ENCODE measurements at places on chromosomes 5 and 9.

- DNase-seq = no peak
These were observed 520.1 kb upstream of the SMC2 start for GRCh38 chr9:103574056-103574455.

DNA sequence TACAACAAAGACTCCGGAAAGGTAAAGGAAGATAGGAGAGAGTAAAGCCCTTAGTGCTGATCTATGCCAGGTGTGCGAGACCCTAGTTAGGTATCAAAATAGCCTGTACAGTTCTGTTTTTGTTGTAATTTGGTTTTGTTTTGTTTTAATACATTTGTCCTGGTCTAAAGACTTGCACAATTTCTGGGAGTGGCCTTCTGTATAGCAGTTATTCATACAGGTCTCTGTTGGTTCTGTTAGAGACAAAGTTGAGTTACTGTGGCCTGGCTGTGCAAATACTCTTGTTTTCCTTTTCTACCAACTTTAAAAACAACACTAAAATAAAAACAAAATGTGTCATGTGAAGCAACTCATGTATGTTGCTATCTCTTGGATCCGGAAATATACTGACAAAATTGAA is 163.6 kb downstream of the COMMD10 start:
- DNase-seq = no peak

DNA sequence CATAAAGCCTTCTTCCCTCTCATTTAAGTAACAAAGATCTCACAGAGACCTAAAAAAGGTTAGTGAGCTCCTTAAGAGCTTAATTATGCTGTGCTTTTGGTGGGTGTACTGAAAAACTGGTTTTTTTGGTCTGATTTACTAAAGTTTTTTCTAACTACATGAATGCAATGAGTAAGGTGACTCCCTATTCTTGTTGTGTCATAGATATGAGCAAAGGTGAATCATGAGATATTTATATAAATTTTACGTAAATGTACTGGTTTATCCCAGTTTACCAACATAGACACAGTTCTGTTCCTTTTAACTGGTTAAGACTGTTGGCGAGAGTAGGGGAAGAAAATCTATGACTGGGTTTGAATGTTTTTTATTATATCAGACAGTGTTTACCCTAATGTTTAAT is 250.5 kb downstream of the NR2F1-AS1 start:
- no peak for DNase-seq

GRCh38 chr5:133969654-133970324 is 1.4 kb upstream of the C5orf15 start:
- no peak for DNase-seq

GRCh38 chr9:9498846-9499245 is 1114.0 kb downstream of the PTPRD start:
- DNase-seq = no peak

- no peak for DNase-seq
These were observed 302.6 kb downstream of the OSTF1 start for GRCh38 chr9:75390951-75391350.

DNA sequence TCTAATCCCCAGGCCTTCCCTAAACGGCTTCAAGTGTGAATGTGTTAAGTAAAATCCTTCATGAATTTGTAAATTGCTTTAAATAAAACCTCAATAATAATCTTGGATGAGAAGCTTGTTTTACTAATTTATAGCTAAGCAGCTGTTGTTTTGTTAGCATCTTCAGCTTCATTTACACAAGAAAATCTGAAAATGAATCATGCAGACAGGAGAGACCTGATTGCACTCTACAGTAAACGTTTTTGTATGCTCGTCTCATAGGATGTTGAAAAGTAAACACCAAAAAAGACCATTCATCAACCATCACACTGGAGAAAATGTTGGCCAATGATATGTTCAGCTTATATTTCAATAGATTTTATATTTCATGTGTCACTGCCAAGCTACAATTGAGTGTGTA is 40.4 kb upstream of the MAP3K1 start:
- no peak for DNase-seq

DNA sequence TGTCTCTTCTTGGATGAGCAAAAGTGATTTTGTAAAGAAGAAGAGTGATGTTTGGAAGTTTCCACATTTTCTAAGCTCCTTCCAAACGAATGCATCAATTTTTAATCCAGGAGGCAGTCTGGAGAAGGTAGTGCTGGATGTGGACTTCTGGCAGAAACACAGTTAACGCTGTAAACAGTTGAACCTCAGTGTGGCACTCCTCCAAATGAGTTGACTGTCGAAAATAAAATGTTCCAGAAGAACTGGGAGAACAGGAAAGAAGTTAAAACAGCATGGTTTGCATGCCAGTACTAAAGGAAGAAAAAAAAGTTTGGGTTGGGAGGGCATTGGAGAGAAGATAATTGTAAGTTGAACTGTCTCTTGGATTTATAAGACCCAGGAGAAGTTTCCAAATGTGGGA is 6.5 kb downstream of the ZNF462 start:
- no peak for DNase-seq

GRCh38 chr9:12640866-12641636 is 52.1 kb upstream of the TYRP1 start:
- no peak for DNase-seq

DNA sequence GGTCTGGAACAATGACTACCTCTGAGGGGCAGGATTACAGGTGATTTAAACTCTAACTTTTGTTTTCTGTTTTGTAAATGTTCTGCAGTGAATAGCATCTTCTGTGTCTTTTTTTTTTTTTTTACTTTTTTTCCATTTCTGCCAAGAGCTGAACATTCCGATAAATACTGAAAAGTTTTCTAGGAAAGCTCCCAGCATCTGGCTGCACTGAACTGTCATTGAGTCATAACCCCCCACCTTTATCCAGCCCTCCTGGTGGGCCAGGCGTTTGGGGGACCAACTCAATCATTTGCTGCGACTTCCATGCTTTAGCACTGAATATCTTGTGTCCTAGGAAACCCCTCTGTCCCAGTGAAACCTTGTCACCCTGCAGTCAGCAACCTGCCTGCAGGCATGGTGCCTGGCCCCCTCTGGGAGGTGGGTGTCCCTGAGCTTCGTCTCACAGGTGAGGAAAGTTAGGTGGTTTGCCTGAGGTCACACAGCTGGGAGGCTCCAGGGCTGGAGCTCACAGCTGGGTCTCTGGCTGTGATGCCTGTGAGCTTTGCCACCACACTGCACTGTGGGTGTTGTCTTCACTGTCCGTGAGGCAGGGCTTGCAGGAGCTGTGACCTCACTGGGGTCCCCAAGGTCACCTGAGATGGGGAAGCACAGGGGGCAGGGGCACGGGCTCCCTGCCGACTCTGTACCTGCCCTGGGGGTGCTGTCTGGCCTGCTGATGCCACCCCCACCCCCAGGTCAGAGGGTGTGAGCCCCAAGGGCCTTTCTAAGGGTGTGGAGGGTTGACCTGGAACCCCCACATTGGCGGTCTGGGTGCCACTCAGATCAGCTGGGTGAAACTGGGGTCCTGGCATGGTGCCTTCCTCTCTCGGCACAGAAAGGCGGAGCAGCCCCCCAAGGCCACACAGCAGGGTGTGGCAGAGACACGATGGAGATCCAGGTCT is 14.1 kb downstream of the PLPP7 start:
- no peak for DNase-seq

DNA sequence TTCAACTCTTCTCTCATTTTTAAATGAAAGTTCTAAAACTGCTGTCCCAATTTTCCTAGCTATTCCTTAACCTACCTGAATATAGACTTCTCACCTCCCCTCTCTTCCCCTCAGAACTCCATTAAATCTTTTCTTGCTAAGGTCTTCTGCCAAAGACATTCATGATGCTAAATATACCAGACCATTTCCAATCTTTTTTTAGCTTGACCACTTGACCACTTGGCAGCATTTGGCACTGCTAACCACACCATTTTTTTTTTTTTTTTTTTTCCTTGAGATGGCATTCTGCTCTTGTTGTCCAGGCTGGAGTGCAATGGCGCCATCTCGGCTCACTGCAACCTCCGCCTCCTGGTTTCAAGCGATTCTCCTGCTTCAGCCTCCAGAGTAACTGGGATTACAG is 3.6 kb upstream of the ZNF131 start:
- no peak for DNase-seq

DNA sequence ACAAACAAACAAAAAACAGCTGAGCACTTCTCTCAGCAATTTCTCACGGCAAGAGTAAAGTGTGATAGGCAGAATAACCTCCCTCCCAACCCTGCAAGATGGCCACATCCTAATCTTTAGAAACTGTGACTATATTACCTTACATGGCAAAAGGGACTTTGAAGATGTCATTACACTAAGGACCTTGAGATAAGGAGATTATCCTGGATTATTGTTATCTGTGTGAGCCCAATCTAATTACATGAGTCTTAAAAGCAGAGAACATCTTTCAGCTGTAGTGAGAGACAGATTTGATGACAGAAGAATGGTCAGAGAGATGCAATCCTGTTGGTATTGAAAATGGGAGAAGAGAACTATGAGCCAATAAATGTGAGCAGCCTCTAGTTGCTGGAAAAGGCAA is 347.9 kb downstream of the CDH9 start:
- DNase-seq = no peak

GRCh38 chr5:54379590-54379989 is 69.2 kb upstream of the ARL15 start:
- no peak for DNase-seq

DNA sequence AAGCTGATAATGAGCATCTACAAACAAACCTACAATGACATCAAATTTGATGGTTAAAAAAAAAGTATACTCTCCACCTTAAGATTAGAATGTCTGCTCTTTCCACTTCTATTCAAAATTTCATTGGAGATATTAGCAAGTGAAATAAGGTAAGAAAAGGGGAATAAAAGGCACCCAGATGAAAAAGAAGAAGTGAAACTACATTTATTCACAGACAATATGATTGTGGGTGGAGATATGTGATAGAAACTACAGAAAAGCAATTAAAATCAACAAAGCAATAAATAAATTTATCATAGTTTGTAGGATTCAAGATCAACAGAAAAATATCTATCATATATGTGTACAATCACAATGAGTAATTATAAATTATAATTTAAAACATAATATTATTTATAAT is 395.1 kb upstream of the CCNH start:
- no peak for DNase-seq

- no peak for DNase-seq
These were observed 419.0 kb downstream of the GADD45G start for GRCh38 chr9:90023861-90024260.

- no peak for DNase-seq
These were observed 15.0 kb downstream of the LPCAT1 start for GRCh38 chr5:1508659-1509290.

GRCh38 chr9:96023486-96023885 is 148.0 kb downstream of the ERCC6L2 start:
- DNase-seq = no peak

GRCh38 chr9:4193391-4193790 is 106.5 kb downstream of the GLIS3 start:
- no peak for DNase-seq

- no peak for DNase-seq
These were observed 254.7 kb downstream of the NTRK2 start for GRCh38 chr9:84924266-84924665.

DNA sequence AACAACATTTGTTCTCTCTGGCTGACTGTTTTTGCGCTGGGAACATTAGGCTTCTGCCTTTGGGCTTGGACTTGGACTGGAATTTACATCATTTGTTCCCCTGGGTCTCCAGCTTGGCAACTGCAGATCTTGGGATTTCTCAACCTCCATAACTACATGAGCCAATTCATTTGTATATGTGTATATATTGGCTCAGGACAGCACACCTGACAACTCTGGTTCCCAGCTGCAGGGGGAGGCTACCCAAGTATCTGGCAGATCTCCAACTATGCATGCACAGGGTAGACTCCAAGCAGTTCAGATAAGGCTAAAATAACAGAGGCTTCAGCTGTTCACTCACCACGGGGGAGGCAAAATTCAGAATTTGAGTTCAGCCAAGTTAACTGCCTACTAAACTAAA is 31.6 kb upstream of the F2RL1 start:
- DNase-seq = peak; percentile 88

GRCh38 chr9:37370282-37370681 is 52.2 kb upstream of the GRHPR start:
- DNase-seq = no peak

DNA sequence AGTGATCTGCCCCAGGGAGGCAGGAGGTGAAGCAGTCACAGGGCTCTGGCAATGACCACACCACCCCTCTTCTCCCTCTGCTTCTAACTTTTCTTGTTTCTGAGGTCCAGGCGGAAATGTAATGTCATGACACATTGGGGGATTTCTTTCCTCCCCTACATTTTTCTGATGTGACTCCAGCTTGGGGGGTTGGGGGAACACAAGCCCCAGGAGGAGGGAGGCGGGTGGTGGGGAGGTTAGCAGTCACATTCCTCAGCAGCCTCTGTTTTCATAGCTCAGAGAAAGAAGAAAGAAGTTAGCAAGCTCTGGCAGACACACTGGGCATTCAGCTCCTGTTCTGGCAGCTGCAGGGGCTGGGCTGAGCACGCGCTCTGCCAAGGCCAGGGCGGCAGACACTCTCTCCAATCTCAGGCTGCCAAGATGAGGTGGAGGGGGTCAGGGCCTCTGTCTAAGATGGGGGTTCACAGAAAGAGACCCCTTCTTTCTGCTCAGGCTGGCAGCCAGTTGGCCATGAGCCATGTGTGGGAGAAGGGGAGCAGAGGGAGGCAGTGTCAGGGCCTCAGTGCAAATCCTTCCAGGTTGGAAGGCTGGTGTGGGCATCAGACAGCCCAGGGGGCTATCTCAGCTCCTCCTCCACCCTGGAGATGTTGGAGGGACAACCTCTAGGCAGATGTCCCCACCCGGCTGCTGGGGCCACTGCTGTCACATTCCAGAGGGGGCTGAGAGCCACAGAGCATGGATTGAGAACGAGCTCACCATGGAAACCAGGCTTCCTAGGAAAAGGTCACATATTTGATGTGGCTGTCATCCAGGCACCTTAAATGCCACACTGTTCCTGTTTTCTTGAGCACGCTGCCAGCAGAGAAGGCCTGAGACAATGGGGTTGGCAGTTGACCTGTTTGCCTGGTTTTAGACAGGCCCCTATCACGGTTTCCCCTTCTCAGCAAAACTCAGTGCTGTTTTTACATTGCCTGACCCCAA is 20.1 kb upstream of the PFDN1 start:
- DNase-seq = peak; percentile 83

DNA sequence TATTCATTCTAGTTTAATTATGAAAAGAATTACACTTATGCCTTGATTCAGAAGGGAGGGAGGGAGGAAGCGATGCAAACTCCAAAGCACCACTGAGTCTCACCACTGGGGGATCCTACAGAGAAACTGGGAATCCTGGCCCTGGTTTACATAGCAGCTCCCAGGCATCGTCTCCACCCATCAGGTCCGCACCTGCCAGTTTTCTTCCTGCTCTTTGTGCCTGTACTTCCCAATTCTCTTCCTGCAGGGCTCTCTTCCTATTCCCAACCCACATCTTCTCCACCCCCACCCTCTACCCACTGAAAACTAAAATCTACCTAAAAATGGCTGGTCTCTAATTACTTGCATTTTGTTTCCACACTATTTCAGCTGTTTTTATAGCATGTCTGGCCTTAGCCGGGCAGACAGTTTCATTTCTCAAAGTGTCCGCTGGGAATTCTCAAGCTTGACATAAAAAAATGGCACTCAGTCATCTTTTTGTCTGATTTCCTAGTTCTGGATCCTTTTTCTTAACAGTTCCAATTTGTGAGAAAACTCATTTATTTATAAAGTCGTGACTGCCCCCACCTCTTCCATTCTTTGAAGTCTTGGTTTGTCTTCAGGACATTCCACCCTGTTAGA is 1.6 kb upstream of the TNIP1 start:
- DNase-seq = no peak
